Midbrain (tissue), 1 donor: ENCODE measurements at places on chromosomes 4 and X.
A peak's percentile ranks its signal among the peaks of the same experiment; 100 is the strongest.

DNA sequence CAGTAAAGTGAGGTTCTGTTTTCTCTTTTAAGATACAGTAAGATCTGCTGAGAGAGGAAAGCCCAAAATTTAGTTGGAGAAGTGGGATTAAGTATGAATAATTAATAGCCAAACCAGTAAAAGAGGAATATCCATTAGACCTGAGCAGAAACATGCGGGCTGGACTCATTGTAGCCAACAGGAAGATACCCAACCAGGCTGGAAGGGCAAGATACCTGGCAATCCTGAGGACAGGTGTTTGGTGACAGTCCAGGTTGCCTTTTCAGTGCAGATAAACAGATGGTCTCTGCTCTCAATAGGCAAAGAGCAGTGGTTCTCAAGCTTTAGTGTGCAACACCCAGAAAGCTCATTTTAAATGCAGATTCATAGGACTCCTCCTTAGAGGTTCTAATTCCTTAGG is 980.8 kb upstream of the GRID2 start:
- no peak for DNase-seq

DNA sequence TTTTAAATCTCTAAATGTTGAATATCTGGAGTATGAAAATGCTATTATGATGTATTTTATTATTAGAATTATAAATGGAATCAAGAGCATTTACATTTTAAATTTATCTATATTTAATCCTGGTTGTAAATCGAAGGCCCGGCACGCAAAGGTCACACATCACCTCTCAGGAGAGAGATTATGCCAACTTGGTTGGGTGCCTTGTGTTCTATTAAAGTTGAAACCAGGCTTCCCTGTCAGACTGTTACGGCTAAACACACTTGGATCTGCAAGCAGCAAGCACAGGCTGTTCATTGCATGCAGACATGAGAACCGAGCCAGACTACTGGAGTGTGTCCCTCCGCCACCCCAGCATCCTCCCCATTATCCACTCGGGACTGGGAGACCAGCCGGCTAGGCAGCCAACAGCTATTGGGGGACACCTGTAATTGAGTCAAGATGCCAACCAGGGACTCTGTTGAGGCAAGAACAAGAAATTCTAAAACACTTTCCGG is 16.4 kb upstream of the SEL1L3 start:
- DNase-seq = no peak

DNA sequence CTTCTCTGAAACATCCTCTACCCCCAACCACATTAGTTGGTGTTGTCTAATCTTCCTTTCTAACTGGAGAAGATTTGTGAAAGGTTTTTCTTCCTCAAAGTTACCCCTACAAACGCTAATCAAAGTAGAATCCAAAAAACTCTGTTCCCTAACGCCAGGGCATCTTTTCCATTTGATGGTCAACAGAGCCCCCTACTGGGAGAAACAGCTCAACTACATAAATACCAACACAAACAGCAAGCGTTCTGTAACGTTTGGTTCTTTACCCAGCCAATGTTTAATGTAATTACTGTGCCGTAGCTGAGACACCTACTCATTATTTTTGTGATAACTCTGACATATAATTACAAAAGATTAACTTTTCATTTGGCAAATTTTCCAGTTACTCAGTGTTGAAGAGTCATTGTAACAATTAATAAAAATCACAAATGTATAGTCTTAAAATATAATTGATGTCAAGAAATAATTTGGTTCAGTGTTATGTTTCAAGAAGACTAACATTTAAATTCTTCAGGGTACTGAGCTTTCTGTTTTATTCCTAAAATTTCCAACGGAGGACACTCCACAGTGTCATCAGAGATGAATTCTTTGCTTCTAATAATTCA is 94.9 kb upstream of the TBC1D9 start:
- peak; percentile 82 for DNase-seq

- no peak for DNase-seq
Observed at GRCh38 chrX:153870288-153870690, 15.7 kb downstream of the L1CAM start.

DNA sequence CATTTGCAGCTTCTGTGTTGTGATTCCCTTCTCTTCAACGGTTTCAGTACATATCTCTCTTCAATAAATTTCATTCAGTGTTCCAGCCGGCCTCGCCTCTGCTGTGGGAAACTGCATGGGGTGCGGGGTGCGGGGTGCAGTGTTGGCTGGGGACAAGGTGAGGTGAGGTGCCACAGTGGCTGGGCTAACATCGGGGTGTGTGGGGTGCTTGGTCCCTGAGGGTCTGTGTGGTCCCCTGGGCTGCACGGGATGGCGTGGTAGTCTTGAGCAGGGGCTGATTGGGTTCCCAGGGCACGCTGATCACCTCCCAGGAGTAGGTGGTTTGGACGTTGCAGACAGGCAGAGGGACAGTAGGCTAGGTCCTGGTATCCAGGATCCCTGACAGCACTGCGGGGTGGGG is 2.7 kb downstream of the PNMA6A start:
- no peak for DNase-seq

DNA sequence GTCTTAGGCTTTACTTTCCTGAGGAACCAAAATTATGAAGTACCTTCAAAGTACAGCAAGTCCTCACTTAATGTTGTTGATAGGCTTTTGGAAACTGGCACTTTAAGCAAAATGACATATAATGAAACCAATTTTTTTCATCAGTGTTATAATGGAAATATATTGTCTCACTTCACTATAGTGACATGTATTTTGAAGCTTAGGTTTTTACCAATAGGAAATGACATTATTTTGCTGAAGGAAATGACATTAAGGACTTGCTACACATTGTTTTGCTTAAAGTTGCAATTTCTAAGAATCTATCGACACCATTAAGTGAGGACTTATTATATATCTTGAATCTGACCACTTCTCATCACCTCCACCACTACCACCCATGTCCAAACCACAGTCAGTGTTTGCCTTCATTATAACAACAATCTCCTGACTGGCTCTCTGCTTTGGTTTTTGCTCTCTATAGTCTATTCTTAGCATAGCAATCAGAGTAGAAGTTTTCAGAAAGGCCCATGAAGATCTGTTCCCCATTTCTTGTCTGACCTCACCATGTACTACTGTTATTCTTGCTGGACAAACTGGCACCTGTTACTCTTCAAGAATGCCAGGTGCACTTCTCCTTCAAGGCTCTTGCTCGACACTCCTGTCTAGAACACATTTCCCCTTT is 311.2 kb downstream of the BMPR1B start:
- DNase-seq = no peak

DNA sequence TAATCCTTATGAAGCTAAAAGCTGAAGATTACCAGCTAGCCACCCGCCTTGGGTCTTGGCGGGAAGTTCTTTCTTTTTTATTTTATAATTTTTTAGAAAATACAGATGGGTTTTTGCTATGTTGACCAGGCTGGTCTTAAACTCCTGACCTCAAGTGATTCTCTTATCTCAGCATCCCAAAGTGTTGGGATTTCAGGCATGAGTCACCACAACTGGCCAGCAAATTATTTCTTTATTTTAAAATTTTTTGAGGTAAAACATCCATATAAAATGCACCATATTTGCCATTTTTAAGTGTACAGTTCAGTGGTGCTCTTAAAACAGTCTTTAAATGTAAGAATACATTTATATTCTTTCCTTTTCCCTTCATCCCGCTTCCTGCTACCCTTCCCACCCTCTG is 40.6 kb upstream of the ANTXR2 start:
- DNase-seq = no peak

GRCh38 chr4:1554876-1555265 is 129.2 kb downstream of the FAM53A start:
- no peak for DNase-seq

DNA sequence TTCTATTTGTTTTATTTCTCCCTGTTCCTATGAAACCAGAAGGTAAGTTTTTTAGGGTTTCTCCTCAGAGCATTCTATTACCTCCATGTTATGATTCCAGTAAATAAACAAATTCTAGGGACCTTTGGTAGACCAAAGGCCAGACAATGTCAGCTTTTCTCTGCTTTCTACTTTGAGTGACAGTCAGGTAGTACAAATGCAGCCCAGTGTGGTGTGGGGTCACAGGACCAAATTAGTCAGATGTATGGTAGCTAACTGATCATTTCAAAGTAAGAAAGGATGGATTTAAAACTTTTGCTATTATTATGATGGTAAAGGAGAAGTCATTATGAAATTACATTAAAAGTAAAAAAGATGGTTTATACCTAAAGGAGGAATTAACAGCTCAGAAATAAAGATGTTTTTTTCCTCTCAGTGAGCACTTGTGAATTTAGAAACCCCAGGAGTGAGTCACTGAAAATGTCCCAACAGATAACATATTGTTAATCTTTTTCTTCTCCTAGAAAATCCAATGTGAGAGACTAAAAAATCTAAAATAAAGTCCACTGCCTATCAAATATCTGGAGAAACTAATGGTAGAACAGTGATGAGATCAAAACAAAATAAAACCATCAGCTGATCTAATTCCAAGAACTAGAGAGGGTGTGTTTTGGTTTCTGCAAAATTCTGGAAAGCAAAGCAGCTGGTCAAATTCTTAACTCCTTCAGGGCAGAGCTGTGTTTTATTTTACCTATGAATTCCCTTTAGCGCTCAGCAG is 16.6 kb upstream of the KLHL2 start:
- no peak for DNase-seq

- no peak for DNase-seq
Observed at GRCh38 chrX:12240491-12240890, 102.2 kb downstream of the FRMPD4 start.

DNA sequence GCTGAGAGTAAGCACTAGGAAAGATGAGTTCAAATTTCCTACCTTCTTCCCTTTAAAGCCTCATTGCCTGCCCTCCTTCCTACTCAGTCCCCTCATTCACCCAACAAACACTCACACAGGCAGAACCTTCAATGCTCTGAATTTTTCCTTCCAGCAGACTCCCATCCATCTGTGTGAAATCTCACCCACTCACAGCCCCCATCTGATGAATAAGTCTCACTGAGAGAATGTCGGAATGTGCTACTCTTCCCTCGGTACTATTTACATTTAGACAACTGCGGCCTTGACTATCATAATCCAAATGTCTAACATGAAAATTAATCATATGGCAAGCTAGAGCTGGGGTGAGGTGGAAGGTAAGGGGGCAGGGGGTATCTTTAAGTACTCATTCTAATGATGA is 19.4 kb downstream of the CLDN2 start:
- DNase-seq = no peak

DNA sequence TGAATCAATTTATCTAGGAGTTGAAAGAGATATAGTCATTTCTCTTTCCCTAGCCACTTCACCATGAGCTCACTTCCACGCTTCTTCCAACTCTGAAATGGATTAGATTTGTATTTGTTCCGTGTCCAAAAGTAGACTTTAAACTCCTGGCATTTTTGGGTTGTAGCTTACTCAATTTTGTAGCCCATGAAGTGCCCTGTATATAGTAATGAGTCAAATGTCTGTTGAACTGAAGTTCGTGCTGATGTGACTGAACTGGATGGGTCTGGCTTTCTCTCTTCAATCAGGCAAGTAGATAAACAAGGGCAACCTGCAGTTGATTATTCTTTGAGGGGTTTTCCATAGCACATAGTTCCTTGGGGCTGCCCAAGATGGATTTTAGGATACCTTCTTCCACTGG is 450.6 kb downstream of the SH2D1A start:
- no peak for DNase-seq

GRCh38 chrX:107025545-107025944 is 25.5 kb upstream of the MORC4 start:
- DNase-seq = no peak

- DNase-seq = no peak
Observed at GRCh38 chr4:45119376-45119775, 393.0 kb upstream of the GNPDA2 start.

DNA sequence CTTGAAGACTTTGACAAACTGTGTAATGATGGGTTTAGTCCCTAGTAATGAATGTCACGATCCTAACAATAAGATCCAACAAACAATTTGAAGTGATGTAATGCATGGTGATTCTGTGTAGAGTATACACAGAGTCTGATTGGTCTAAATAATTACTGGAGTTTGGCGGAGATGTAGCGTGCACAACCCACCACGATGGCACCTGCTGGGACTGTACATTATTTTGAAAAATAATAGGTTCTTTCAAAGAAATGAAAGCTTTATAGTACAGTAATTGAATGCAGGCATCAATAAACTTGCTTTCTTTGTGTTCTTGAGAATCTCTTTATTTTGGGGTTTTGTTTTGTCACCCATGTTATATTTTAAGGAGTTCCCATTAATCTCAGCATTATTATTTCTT is 902.2 kb upstream of the PCDH7 start:
- DNase-seq = no peak

DNA sequence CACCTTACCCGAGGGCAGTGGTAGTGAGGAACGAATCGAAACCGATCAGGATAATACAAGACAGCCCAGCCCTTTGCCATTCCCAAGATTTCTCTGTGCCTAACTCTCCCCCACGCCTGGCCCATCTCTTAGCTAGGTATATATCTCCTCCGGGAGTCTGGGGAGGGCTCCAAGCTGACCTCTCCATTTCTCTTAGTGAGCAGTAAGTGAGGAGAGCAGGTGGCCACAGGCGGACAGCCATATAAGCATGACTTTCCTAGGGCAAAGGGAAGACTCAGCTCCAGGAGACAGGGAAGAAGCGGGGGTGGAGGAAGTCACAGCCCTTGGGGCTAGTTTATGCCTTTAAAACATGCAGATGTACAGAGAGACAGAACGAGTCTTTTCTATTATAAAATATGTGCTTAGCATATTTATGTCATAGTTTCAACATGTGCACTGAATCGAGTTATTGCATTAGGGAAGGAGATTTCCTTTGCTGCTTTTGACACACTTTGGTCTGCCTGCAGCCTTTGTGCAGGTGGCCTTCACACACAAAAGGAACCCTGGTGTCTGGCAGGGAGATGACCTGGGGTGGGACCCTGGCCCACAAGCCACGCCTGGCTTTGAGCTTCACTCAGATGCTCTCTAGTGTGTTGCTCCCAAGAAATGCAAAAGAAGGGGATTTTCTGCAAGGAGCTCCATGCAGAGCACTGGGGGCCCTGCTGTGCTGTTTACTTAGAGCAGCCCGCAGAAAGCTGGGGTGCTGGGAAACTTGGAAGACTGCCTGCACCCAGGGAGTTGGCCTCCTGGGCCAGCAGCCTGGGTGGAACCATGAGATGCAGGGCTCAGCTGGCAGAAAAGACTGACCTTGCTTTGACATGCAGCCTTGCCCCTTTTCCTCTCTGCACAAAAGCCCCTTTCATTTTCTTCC is 613.3 kb downstream of the BCOR start:
- DNase-seq = peak; percentile 3

- DNase-seq = no peak
Observed at GRCh38 chr4:152028131-152028530, 267.3 kb upstream of the GATB start.

DNA sequence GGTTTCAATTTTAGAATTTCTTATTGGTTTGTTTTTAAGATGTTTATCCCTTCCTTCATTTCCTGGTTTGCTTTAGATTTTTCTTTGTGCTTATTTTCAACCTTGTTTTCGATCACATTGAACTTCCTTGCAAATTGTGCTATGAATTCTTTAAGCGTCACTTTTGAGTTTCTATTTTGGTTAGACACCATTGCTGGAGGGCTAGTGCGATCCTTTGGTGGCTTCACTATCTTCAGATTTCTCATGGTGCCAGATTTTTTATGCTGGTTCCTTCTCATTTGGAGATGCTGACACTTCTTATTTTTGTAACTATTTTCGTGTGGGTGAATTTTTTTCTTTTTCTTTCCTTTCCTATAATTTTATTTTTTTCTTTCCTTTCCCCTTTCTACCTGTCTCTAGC is 227.2 kb upstream of the HDX start:
- DNase-seq = no peak

GRCh38 chrX:42530027-42530426 is 247.9 kb downstream of the PPP1R2C start:
- DNase-seq = no peak
